ENCODE measurements at places on chromosomes 1 and 21.

- no peak for DNase-seq
These were observed 71.4 kb downstream of the CC2D1B start for GRCh38 chr1:52294580-52294979.

GRCh38 chr1:34974626-34975025, 10.5 kb downstream of the TMEM35B start:
- DNase-seq, result no peak

- DNase-seq, result no peak
These were observed 17.7 kb upstream of the RAB3B start for GRCh38 chr1:52008071-52008809.

- DNase-seq, result no peak
These were observed 12.6 kb downstream of the CDKN2C start for GRCh38 chr1:50982611-50983010.

GRCh38 chr1:198500096-198500495, 40.4 kb downstream of the ATP6V1G3 start:
- DNase-seq, result no peak

- DNase-seq, result no peak
These were observed 19.4 kb downstream of the TCP10L start for GRCh38 chr21:32565856-32566465.

- no peak for DNase-seq
These were observed 20.0 kb downstream of the CITED4 start for GRCh38 chr1:40842207-40842606.

DNA sequence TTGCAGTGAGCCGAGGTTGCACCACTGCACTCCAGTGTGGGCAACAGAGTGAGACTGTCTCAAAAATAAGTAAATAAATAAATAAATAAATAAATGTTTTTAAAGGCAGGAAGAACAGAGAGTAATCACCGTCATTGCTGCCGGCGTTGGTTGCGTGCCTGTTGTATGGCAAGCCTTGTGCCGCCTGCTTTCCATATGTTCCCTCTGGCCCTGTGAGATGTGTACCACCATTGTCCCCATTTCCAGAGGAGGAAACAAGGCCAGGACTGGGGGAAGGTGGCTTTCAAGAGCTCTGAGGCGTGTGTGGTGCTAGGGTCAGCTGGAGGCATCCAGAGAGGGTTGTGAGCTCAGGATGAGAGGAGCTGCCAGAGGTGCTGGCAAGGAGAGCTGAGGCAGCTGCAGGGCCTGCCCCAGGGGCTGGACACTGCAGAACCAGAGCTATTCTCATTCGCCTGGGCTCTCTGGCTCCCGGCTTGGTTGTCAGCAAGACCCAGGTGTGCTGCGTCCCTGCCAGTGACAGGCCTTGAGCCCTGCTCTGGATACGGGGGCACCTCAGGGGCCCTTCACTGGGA, 5.2 kb upstream of the MARCKSL1 start:
- no peak for DNase-seq

DNA sequence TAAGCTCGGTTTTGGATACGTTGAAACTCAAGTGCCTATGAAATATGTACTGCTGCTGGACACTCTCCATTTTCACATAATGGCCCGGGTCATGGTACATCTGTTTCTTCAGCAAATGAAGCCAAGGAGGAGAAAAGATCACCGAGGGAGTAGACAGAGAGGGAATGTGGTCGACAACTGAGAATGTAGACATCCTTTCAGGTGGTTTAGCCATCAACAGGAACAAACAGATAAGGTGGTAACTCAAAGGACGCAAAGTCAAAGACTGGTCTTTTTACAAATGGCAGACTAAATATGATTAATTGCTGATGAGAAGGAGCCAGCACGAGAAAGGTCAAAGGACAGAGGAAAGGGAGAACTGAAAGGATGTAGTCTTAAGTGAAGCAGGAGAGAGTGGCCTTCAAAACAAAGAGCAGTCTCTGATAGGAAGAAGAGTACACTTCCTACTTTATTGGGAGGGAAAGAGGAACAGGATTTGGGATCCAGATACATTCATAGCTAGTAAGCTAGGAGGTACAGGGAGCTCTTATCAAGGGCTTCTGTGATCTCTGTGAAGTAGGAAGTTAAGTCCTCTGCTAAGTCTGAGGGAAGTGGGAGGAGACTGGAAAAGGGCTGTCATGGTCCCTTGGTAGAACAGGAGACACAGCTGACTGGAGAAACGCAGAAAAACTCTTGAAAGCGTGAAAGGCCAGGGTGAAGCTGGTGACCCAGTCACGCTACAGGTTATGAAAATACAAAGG, 28.3 kb downstream of the NUP133 start:
- DNase-seq, result no peak

DNA sequence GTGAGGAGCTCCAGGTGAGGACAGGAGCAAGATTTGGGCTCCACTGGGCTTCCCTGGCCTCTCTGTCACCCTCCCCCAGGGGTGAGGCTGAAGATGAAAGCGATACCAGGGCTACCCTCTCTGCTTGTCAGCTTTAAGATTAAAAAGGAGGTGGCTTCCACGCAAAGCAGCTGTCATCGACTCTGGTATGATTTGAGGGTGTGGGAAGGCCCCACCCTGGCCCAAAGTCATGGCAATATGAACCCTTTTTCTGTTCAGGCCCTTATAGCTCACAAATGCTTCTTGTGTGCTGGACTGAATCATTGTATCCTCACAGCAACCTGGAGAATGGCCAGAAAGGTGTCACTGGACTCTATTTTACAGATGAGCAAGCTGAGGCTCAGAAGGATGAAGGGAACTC, 41.6 kb downstream of the NUAK2 start:
- DNase-seq, result no peak

DNA sequence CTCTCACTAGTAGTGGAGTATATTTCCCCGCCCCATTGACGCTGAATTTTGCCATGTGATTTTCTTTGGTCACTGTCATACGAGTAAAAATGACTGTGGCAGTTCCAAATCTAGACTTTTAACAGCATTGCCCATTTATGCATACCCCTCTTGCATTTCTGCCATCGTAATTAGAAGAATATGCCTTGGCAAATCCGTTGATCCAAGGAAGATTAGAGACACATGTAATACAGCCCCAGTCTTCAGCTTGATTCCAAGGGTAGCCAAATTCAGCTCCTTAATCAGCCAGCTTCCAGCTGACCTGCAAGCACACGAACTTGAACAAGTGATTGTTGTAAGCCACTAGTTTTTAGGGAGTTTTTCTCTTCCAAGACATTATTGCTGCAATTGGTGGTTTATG, 290.3 kb upstream of the ADAMTS5 start:
- no peak for DNase-seq

- DNase-seq, result peak; percentile 16
These were observed 88.8 kb upstream of the ETS2 start for GRCh38 chr21:38716942-38717341.

- DNase-seq, result peak; percentile 49
These were observed 34.0 kb downstream of the SLC45A1 start for GRCh38 chr1:8351693-8352470.

DNA sequence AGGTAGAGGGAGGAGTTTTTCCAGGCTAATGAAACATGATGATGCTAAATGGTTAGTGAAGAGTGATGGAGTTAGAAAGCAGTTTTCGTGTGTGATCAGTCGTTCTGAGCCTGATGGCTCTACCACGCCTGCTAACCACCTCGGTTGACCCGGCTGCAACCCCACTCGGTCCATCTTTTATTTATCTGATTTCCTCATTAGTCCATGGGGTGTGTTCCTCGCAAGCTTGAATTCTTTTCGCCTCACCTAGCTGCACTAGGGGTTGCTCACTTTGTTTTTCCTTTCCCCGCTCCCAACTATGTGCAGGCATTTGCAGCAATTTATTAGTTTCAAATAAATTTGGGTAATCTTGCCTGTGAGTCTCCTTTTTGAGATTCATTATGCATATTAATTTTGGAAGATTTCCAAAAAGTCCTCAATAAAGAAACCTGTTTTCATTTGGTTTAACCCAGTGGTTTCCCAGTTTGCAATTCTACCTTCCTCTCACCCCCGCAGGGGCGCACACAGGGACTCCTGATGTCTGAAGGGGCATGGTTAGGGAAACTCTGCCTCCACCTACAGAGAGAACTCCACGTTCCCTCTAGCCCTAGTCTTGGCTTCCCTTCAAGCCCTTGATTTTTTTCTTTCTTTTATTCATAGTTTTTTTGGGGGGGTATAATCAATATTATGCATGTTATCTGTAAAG, 12.6 kb downstream of the B3GALT5 start:
- DNase-seq, result no peak

GRCh38 chr1:162725301-162725837, 65.1 kb upstream of the HSD17B7 start:
- no peak for DNase-seq

DNA sequence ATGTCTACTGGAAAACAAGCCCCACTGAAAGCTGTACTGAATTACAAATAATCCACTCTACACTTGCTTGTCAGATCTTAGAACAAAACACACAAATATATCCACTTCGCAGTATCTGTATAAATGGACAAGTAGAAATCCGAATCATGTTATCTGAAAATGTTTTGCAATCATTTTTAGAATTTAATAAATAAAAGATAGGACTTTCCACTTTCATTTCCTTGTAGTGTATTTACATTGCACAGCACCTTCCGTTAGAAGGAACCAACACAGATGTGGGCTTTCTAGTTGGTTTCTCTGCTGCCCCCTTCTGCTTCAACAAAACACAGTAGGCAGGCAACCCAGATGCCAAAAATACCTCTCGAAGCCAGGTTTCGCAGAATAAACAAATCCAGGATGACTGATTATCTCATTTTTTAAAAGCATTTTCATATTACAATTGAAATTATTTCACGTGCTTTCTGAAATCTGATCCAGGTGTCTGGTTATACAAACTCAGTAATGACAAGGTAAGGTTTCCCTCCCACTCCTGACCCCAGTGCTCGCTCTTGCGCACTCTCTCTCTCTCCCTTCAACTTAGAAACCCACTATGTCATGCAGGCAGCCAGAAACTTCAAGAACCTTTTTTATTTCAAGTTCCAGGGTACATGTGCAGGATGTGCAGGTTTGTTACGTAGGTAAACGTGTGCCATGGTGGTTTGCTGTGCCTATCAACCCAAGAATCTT, 389.9 kb downstream of the SMYD3 start:
- DNase-seq, result peak; percentile 36

DNA sequence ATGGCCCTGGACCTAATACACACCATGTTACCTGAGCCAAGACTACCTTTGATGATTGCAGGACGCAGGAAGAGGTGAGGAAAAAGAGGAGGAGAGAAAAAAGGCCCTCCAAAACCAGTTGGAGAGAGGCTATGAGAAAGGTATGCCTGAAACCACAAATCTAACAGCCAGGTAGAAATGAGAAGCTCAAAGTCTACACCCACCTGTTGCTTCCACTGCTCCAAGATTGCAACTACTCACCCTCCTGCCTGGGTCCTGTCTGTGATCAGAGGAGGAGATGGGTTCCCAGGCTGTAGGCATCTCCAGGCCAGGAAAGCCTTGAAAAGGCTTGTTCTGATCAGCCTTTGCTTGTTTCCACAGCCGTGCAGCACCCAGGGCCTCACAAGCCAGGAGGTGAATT, 307.8 kb upstream of the USP24 start:
- DNase-seq, result no peak

DNA sequence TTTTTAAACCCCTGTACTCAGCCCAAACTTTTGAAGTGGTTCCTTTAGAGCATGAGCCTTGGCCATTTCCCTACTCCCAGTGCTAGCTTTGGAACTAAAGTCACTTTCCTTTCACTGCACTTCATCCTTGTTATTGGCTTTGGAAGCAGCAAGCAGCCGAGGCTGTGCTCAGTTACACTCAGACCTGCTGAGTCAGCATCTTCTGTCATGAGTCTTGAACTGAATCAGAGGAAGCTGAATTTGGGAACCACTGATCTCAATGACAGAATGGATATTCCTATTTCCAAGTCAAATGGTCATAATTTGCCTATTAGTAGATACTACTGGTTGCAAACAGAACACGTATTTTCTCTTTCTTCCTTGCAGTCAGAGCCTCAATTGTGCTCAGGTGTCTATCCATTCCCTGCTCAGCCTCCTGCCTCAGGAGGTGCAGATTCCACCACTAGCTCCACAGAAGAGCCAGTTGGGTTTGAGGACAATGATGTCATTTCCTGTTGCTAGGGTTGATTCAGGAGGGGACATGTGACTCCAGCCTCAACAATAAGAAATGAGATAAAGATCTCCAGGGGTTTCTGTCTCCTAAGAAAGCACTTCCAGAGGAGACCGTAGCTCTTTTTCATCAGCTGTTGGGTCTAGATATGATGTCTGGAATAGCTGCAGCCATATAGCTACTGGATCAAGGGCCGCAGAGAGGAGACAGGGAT, 44.9 kb upstream of the NTPCR start:
- no peak for DNase-seq

GRCh38 chr21:22880573-22880972, 1882.4 kb downstream of the NCAM2 start:
- no peak for DNase-seq

- no peak for DNase-seq
These were observed 15.0 kb downstream of the IFFO2 start for GRCh38 chr1:18941221-18942141.

- no peak for DNase-seq
These were observed 111.8 kb downstream of the OSBPL9 start for GRCh38 chr1:51728611-51729155.

DNA sequence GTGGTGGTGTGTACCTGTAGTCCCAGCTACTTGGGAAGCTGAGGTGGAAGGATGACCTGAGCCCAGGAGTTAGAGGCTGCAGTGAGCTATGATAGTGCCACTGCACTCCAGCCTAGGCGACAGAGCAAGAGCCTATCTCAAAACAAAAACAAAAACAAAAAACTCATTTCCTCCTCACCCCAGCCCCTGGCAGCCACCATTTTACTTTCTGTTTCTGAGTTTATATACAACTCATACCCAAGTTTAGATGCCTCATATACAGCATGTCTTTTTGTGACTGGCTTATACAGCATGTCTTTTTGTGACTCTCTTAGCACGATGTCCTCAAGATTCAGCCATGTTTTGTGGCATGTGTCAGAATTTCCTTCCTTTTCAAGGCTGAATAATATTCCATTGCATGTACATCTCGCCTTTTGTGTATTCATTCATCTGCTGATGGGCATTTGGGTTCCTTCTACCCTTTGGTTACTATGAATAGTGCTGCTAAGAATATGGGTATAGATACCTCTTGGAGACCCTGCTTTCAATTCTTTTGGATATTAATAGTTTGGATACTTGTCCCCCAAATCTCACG, 14.7 kb downstream of the COA7 start:
- no peak for DNase-seq

GRCh38 chr1:78222225-78222959, 176.6 kb downstream of the GIPC2 start:
- no peak for DNase-seq

DNA sequence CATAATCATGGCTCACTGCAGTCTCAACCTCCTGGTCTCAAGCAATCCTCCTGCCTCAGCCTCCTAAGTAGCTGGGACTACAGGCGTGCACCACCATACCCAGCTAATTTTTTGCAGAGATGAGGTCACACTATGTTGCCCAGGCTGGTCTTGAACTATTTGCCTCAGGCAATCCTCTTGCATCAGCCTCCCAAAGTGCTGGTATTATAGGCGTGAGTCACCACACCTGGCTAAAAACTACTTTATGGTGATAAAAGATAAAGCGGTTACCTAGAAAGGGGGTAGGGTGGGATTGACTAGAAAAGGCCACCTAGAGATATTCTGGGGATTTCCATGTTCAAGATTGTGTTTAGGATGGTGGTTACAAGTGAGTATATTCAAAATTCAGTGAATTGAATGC, 5.0 kb downstream of the TSTD1 start:
- no peak for DNase-seq

GRCh38 chr1:184588701-184589100, 166.0 kb downstream of the EDEM3 start:
- no peak for DNase-seq

GRCh38 chr1:30129001-30129408, 594.4 kb downstream of the MATN1 start:
- no peak for DNase-seq
